ENCODE measurements at places on chromosomes 2 and 18.

DNA sequence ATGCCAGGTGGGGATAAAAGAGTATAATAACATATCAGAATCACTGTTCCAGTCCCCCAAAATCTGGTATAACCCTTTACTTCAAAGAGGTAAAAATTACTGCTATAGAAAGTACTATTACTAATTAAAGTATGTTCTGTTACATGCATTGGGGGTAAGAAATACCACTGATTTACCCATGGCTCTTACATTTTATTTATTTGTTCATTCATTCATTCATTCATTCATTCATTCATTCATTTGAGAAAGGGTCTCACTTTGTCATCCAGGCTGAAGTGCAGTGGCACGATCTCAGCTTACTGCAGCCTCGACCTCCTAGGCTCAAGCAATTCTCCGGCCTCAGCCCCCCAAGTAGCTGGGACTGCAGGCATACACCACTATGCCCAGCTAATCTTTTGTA is 74.4 kb downstream of the MBOAT2 start:
- no peak for DNase-seq

- DNase-seq, result no peak
These were observed 2.7 kb downstream of the PPP1R1C start for GRCh38 chr2:181988154-181988924.

DNA sequence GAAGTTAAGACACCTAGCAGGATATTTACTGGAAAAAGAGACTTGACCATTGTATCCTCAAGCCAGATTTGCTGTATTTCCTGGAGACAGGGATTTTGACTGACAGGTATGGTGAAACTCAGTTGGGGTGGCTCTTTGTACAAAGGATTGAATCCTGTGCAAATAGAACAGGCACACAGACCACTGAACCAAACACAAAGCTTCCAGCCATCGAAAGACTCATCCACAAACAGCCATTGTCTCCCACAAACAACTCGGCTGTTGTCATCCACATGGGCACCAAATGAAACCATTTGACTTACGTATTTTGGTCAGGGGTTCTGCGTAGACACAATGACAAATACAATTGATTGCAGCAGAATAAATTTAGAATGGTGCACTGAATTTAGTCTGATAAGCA is 15.9 kb downstream of the RNF152 start:
- no peak for DNase-seq

GRCh38 chr2:198062826-198063225 is 258.4 kb downstream of the PLCL1 start:
- no peak for DNase-seq

- no peak for DNase-seq
These were observed 22.6 kb upstream of the SERPINB7 start for GRCh38 chr18:63752636-63753035.

DNA sequence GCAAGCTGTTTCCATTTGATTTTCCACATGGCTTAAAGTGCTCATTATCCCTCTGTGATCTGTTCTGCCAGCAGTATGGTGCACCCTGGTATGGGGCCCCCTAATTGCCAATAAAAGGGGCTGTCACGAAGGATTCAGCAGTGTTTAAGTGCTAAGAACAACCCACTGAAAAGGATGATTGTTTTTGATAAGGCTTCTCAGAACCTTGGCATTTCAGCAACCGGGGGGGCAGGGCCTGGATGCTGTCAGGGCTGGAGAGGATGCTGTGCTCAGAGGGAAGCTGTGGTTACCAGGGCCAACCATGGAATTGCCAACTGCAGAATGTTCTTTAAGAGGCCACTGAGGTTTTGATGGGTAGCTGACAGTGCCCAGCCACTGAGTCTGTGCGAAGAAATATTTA is 117.8 kb downstream of the CTIF start:
- DNase-seq, result no peak

DNA sequence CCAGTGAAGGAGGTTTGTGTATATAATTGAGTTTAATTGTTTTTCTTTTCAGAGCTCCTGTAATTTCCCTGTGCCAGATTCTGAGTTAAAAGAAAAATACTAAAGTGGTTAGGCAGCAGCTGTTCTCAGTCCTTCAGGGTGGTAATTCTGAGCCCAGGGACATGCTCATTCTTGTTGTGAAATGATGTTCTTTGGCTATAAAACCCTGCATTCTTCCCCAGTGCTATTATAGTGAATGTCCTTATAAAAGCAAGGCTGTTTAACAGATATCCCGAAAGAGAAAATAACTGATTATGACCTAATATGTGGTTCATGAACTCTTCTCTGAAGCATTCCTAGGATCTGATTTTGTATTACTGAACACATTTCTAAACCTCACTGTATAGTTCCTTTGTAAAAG is 34.0 kb downstream of the ADAM23 start:
- no peak for DNase-seq

DNA sequence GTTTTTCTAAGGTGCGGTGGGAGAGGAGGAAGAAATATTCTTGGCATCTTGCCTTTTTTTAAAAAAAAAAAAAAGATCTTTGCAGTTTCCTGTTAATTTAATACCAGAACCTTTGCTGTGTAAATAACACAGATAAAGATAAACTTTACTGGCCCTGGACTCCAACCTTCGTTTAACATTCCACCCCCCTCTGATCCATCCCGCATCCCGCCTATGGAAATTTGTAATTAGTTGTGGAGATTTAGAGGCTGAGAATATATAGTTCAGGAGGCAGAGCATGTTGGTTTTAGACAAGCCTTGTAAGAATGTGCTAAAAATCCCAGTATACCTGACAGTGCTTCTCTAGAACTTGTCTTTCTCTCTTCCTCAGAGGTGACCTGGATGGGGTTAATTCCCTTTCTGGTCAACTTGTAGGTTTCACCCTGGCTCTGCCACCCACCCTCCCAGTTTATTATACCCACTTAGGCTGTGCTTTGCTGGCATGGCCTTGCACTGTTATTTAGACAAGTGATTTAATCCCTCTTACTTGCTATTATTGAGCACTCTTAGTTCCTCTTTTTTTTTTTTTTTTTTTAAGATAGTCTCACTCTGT is 2.9 kb upstream of the C2orf72 start:
- DNase-seq, result no peak
